ENCODE measurements at places on chromosomes 16 and 17.
A peak's percentile ranks its signal among the peaks of the same experiment; 100 is the strongest.

DNA sequence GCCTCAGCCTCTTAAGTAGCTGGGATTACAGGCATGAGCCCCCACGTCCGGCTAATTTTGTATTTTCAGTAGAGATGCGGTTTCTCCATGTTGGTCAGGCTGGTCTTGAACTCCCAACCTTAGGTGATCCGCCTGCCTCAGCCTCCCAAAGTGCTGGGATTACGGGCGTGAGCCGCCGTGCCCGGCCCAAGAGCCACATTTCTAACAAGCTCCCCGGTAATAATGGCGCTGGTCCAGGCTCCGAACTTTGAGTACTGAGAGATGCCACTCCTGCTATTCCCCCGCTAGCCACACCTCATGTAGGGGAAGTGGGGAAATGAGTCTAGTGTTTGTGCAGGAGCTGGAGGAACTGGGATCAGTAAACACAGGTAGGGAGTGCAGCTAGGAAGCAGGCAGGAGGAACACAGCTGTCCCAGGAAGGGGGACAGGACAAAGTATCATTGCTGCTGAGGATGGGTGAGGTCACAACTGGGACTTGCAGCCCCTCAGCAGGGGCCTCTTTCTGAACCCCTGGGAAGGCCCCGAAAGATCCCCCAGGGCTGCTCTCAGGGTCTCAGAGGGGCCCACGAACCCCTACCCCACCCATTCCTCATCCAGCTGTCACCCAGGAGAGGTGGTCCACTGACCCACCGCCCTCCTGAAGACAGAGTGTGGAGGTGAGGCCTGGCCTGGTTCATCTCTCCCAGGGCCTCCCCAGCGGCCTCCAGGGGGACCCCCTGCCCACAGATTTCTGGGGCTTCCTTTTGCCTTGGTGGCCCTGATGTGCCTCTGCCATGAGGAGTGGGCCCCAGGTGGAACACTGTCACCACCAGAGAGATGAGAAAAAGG lies 3.7 kb upstream of the KREMEN2 start:
- DNase-seq = no peak
- no peak overlapping the region for H3K27ac ChIP-seq
- peaks cover 34% of the 10 kb centered on the region for H3K27me3 ChIP-seq
- no peaks in the 10 kb centered on the region for H3K36me3 ChIP-seq

- no peak overlapping the region for H3K27ac ChIP-seq
- no peak overlapping the region for H3K4me3 ChIP-seq
- peaks cover 4% of the 10 kb centered on the region for H3K4me1 ChIP-seq
- DNase-seq = no peak
- peaks cover 4% of the 10 kb centered on the region for H3K36me3 ChIP-seq
- H3K27me3 ChIP-seq = peaks cover 40% of the 10 kb centered on the region
Measured at GRCh38 chr17:79862771-79863440, 23.7 kb upstream of the CBX4 start.

DNA sequence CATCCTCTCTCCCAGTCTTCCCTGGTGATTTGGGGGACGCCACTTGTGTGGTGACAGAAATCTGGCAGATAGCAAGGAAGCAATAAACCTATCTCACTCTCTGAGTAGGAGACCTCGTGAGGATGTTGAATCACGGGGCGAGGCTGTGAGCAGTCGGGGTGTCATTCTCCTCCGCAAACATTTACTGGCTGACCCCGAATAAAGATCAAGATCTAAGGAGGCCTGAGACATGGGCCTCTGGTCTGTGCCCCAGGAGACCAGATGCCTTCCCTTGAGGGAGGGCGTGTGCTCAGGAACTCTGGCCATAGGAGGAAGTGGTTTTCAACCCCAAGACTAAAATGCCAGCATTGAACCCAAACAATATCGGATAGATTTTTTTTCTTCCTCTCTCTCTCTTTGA lies 53.1 kb downstream of the FOXL1 start:
- peaks cover 90% of the 10 kb centered on the region for H3K4me1 ChIP-seq
- peaks cover 13% of the 10 kb centered on the region for H3K36me3 ChIP-seq

DNA sequence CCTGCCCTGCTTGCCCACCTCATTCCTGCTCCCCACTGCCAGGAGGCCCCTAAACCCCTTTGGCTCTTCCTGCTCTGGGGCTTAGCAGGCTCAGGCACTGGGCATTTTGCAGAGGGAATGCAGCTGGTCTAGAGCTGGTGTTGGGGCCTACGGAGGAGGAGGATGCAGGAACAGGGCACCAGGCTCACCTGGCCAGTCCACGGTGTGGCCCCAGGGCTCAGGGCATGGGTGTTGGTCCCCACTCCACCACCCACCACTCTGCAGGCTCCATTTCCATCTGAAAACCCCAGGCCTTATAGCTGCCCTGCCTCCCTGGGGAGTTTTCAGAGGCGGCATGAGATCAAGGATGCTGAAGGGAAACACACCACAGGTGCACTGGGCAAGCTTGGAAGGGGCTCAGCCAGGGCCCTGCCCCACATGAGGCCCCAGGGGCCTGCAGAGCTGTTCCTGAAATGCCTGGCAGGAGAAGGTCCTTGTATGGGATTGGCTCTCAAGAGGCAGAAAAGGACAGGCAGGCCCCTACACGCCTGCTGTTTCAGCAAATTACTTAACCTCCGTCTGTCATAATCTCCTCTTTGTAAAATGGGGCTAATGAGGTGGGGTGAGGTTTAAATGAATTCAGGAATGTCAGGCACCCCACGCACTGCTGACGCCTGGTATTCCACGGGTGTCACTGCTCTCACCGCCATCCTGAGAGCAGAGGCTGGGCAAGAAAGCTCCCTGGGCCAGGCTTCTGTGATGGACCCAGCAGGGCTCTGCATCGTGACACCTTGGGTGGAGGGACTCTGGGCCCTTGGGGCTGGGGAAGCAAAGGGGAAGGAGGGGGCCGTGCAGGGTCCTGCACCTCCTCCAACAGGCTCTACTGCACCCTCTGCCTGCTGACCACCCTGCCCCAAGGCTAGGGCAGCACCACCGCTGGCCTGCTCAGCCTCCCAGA lies 9.3 kb downstream of the SLC47A2 start:
- H3K27me3 ChIP-seq = peaks cover 20% of the 10 kb centered on the region
- H3K4me3 ChIP-seq = no peak overlapping the region
- no peaks in the 10 kb centered on the region for H3K36me3 ChIP-seq
- no peak overlapping the region for H3K27ac ChIP-seq
- no peak for DNase-seq

DNA sequence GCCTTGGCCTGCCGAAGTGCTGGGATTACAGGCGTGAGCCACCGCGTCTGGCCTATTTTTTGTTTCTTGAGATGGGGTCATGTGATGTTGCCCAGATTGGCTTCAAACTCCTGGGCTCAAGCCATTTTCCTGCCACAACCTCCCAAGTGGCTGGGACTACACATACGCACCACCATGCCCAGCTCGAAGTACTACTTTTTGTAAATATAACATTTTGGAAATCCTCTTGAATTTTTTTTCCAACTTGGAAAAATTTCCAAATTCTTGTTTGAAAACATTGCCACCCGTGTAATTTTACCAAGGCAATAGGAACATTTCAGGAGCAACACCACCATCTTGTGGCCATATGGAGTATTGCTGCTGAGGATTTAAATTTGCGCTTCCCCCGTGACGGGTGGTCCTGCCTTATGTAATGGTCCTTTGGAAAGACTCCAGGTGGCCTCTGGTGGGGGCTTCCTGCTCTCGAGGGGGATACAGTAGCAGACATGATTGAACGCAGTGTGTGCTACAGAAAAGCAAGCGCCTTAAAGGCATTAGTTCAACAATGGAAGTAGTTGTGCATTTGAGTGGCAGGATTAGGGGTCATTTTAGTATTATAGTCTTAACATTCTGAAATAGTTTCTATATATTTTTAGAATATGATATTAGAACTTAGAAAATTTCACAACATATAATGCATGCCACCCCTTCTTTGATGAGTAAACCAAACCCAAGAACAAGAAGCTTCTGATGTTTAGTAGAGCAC lies 8.0 kb downstream of the FLYWCH1 start:
- peak overlapping the region; percentile 76 for H3K27ac ChIP-seq
- H3K36me3 ChIP-seq = peaks cover 7% of the 10 kb centered on the region
- peaks cover 1% of the 10 kb centered on the region for H3K27me3 ChIP-seq
- peak; percentile 49 for DNase-seq
- H3K4me1 ChIP-seq = peaks cover 22% of the 10 kb centered on the region

DNA sequence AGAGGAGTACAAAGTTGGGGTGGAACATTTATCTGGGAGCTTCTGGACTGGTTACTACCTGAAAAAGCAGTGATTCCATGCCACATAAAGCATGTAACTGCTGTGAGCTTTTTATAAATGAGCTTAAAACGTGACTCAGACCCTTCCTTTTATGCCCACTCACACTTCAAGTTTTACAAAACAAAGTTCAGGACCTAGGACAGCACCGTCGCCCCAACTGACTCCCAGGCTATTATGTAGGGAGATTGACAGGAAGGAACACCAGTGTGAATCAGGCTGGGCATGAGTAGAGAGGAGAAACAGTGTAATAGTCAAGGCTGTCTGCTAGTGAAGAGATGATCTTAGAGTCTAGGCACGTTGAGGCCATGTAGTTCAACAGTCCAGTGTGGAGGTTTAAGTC lies 91.6 kb upstream of the DNAH9 start:
- no peaks in the 10 kb centered on the region for H3K27me3 ChIP-seq
- peaks cover 8% of the 10 kb centered on the region for H3K36me3 ChIP-seq

- H3K27ac ChIP-seq = no peak overlapping the region
- peak; percentile 13 for DNase-seq
- H3K4me3 ChIP-seq = no peak overlapping the region
- H3K36me3 ChIP-seq = no peaks in the 10 kb centered on the region
Measured at GRCh38 chr16:85416228-85417109, 196.7 kb upstream of the GSE1 start.

DNA sequence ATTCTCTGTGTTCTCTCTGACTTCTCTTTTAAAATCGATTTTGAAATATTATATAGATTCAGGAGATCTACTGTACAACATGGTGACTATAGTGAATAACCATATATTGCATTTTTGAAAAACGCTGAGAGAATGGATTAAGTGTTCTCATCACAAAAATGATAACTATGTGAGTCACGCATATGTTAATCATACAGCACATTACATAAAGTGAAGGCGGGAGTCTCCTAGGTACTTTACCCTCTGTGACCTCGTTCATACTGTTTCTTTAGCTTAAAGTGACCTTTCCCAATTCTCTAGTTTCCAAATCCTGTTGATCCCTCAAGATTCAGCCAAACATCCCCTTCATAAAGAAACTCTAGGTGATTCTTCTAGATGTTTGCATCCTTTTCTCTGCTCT lies 3.1 kb upstream of the KRTAP3-2 start:
- no peaks in the 10 kb centered on the region for H3K27me3 ChIP-seq
- H3K4me1 ChIP-seq = peaks cover 20% of the 10 kb centered on the region
- peak overlapping the region; percentile 4 for H3K27ac ChIP-seq
- no peaks in the 10 kb centered on the region for H3K36me3 ChIP-seq
- no peak overlapping the region for H3K4me3 ChIP-seq
- no peak for DNase-seq

- no peaks in the 10 kb centered on the region for H3K36me3 ChIP-seq
- H3K4me1 ChIP-seq = peaks cover 56% of the 10 kb centered on the region
- peak overlapping the region; percentile 19 for H3K27ac ChIP-seq
Measured at GRCh38 chr17:77253611-77254051, 112.9 kb downstream of the SEC14L1 start.

DNA sequence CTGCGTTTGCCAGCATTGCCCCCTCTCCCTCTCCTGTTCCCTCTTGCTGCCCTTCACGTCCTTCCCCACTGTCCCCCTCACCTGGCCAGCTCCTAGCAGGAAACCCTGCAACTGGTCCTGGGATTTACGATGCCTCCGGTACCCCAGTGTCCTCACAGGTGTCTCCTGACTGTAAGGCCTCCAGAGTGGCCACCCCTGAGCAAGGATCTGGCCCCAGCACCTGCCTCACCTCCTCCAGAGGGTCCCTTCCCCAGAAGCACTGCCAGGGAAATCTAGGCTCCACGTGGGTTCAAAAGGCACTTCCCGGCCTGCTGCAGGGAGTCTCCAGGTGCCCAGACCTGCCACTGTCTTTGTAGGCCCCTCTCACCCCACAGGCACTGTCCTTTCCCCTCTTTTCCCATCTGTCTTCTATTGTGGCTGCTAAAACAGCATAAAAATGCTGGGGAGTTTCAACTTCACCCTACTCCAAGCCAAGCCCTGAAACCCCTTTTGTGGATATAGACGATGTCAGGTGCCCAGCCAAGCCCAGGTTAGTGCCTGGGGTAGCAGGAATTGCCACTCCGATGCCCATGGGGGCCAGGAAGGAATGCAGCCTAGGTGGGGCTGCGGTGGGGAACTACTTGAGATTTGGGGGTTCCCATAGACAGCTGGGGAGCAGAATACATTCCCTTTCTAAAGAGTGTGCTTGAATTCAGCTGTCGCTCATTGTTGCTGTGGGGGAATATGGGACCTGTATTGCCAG lies 25.7 kb downstream of the RAB11FIP4 start:
- H3K27me3 ChIP-seq = peaks cover 30% of the 10 kb centered on the region
- H3K36me3 ChIP-seq = no peaks in the 10 kb centered on the region
- peaks cover 16% of the 10 kb centered on the region for H3K4me1 ChIP-seq
- DNase-seq = no peak
- no peak overlapping the region for H3K27ac ChIP-seq

DNA sequence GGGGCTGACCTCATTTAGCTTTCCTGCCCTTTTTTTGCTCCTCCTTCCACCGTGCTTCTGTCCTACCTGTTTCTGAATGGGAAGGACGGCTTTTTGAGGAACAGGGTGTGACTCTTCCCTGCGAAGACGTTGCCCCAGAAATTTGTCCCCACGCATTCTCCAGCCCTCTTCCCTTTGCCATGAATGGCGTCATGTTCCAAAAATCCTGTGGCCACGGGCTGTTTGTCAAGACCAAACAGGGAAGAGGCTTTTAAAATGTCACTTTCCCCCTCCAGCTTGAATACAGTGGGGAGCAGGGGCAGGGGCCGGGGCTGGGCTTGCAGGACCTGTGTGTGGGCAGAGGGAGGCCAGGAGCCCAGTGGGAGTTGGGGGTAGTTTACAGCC lies 13.9 kb downstream of the MPRIP start:
- H3K27me3 ChIP-seq = peaks cover 2% of the 10 kb centered on the region
- H3K27ac ChIP-seq = peak overlapping the region; percentile 84
- H3K36me3 ChIP-seq = no peaks in the 10 kb centered on the region
- DNase-seq = no peak
- H3K4me3 ChIP-seq = no peak overlapping the region

DNA sequence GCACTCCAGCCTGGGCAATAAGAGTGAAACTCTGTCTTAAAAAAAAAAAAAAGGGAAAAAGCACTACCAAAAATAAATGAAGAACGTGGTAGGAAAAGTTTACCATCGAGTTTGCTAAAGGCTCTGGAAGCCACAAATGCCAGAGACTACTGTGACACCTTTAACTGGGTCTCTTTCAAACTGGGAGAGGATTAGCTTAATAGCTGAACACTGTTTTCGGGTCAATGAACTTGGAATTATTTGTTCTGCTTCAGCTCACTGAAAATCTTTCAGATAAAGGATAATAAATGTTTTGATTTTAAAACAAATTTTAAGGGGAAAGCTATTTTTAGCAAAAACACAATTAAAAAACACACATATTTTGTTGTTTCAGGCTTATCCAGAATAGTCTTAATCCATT lies 1.4 kb downstream of the RETREG3 start:
- H3K27ac ChIP-seq = peak overlapping the region; percentile 90
- H3K4me1 ChIP-seq = peaks cover 38% of the 10 kb centered on the region
- peak overlapping the region; percentile 100 for H3K4me3 ChIP-seq
- no peaks in the 10 kb centered on the region for H3K27me3 ChIP-seq
- H3K36me3 ChIP-seq = peaks cover 4% of the 10 kb centered on the region

GRCh38 chr17:59435238-59435637 lies 103.8 kb downstream of the YPEL2 start:
- peak overlapping the region; percentile 58 for H3K27ac ChIP-seq
- H3K27me3 ChIP-seq = peaks cover 2% of the 10 kb centered on the region
- H3K36me3 ChIP-seq = no peaks in the 10 kb centered on the region
- peak overlapping the region; percentile 44 for H3K4me3 ChIP-seq
- DNase-seq = peak; percentile 81

- H3K4me1 ChIP-seq = no peaks in the 10 kb centered on the region
- H3K36me3 ChIP-seq = no peaks in the 10 kb centered on the region
- no peak overlapping the region for H3K27ac ChIP-seq
- no peak for DNase-seq
Measured at GRCh38 chr17:45962221-45962972, 36.7 kb upstream of the STH start.

Measured in HFFc6 (cell line).